NCI-H2227 treated with DMSO at 0.1 percent for 48 hours (cell line): ENCODE measurements at places on chromosomes 2 and 18.
A peak's percentile ranks its signal among the peaks of the same experiment; 100 is the strongest.

DNA sequence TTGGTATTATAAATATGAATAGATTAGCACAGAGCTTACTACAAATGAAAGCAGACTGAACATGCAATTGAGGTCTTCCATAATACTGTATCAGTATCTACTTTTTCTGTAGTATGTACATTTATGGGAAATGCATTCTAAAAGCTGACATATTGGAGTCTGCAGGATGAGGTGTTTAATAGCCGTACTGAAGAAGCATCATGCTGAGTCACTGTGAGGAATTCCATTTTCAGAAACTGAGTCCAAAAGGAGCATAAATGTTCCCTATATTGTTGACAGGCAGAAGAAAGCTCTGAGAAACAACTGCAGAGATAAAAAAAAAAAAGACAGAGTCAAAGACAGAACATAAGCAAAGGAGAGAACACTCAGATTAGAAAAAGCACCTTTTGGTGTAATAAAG lies 366.7 kb upstream of the SPHKAP start:
- no peak for DNase-seq

- no peak for DNase-seq
These were observed 109.9 kb upstream of the MAP4K3 start for GRCh38 chr2:39546937-39547336.

DNA sequence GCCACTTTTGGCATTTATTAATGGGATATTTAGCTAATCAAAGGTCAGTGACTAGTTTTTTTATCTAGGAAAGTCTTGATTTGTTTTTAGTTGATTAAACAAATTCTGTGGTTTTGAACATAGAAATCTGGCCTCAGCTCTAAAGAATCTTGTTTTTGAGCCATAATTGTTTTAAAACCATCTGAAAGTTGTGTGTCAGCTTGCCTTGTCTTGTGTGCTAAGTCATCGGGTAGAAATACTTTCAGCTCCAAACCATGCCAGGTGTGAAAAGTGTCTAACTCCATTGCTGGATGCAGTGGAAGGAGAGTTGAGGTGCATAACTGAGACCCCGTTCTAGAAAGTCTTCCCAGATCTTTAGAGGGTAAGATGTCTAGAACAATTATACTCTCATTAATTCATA lies 22.7 kb downstream of the FARP2 start:
- DNase-seq: no peak

DNA sequence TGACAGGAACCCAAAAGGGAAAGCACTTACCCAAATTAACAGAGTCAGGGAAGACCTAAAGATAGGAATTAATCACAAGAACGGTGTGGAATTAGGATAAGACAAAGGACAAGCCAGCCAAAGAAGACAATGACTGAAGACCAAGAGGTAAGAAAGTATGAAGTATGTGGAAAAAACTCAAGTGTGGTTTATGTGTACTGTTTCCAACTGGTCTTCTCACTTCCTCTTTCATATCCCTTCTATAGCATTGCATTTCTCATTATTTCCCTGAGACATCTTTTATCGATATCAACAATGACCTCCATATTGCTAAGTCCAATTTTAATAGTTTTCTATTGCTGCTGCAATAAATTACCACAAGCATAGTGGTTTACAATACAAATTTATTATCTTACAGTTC lies 313.5 kb upstream of the SLC39A10 start:
- no peak for DNase-seq

DNA sequence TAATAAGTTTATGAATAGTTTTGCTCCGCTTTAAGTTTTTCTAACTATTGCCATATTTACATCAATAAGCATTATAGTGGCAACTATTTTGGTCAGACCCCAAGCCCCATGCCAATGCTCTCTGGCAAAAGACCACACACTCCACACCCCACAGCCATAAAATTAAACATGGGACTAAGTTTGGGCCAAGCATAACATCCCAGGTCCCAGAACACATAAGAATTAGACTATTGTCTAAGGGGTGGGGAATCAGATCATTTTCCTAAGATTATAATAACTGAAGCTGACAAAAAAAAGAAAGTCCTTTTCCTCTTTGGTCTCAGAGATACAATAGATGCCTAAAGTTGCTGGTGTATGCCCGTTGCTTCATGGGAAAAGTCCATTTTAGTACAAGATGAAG lies 46.3 kb downstream of the EXOC6B start:
- no peak for DNase-seq

- no peak for DNase-seq
These were observed 36.8 kb downstream of the DPP4 start for GRCh38 chr2:162037028-162037795.

DNA sequence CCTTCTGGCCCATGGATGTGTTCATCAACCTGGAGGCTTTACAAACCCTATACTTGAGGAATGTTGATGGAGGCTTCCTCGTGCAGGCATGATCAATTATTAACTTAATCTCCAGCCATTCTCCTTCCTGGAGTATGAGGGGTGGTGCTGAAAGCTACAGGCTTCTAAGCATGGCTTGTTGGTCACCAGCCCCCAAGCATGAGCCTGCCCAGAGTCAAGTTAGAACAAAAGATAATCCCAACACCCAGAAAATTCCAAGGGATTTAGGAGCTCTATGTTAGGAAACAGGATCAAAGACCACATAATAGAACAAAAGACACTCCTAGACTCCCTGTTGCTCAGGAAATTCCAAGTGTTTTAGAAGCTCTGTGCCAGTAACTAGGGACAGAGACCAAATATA lies 63.1 kb downstream of the FAM171B start:
- no peak for DNase-seq

GRCh38 chr2:79235135-79235534 lies 75.6 kb upstream of the REG3A start:
- no peak for DNase-seq

- DNase-seq: peak; percentile 79
These were observed 2.9 kb downstream of the LRATD1 start for GRCh38 chr2:14635391-14635871.

GRCh38 chr18:80178935-80179818 lies 68.1 kb downstream of the PARD6G start:
- DNase-seq: no peak

DNA sequence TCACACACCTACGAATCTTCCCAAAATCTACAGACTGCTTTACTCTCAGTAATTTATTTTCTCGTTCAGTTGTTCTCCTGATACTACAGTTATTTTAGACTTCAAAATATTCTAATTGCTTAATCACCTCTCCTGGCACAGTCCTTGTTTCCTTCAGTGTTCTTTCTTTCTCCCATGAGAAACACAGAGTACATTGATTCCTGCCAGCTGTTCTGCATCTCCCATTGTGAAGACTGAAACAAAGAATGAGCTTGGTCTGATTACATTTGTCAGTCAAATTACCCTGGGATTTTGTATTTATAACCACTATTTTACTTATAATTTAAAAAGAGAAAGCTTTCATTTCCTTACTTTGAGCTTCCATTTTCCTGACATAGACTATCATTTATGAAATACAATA lies 63.9 kb upstream of the TANK start:
- no peak for DNase-seq

DNA sequence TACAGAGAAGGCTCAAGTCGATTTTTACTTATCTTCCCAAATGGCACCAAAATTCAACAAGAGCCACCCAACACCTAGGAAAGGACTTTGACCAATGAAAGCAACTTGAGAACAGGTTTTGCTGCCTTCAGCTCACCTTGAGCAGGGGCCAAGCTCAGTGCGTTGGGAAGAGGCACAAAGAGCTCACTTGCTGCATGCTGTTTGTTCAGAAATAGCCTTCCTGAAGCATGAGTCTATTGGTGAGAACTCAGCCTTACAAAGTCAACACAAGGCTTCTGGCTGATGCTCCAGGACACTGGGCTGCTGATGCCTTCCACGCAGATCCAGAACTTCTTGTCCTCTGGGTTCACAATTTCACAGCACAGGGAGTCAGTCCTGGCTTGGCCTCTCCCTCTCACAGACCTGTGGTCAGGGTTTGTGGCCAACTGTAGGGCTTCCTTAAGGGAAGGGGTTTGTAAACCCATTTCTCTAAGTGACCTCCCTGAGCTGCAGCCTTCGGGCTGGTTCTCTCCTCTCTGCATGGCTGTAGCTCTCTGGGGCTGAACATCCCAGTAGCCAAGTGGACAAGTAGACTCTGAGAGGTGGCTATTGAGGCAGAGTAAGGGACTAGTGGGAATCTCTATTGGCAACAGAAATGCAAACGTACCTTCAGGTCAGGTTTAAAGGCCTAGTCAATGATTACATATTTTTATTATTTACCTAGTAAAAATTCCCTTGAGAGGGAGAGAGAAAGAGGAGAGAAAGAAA lies 124.7 kb upstream of the GATA6 start:
- DNase-seq: no peak

- DNase-seq: no peak
These were observed 18.8 kb upstream of the RAB31 start for GRCh38 chr18:9689253-9689652.

DNA sequence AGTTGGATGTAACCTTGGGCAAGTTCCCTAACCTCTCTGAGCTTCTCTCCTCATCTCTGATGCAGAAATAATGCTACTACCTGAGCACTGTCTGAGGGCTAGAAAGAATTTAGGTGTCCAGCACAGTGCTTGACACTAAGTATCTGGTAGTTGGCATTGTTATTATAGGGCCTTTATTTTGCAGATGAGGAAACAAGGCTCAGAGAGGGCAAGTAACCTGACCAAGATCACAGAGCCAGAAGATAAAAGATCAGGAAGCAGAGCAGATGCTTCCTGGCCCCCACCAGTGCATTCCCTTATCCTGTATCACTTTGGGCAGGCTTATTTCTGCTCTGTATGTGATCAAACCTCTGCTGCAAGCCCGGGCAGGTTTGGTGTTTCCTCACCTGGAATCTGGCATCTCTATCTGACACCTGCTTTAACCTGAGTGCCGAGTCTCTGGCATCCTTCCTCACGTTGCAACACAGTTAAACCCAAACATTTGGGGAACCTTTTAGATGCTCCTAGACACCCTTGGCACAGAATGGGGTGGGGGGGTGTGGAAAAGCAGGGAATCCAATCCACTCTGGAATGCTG lies 69.9 kb downstream of the PLB1 start:
- DNase-seq: no peak

GRCh38 chr2:309148-309953 lies 21.5 kb upstream of the ALKAL2 start:
- DNase-seq: no peak

- DNase-seq: no peak
These were observed 1611.1 kb upstream of the ZEB2 start for GRCh38 chr2:146131048-146131447.

DNA sequence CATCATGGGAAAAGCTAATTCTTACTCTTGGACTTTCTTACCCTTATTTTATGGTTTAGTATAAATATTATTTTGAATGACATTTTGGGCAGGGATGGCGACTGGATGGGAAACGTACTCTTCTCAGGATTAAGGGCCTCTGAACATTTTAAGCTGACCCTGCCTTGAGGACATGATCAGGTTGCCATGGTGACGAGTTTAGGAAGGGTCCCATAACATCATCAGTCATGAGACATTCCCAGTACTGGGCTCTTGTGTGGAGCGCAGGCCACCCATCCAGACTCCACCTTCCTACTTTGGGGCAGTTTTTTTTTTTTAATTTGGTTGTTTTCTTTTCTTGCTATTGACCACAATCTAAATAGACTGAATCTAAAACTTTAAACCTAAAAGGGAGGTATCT lies 40.7 kb downstream of the KCNE4 start:
- no peak for DNase-seq

DNA sequence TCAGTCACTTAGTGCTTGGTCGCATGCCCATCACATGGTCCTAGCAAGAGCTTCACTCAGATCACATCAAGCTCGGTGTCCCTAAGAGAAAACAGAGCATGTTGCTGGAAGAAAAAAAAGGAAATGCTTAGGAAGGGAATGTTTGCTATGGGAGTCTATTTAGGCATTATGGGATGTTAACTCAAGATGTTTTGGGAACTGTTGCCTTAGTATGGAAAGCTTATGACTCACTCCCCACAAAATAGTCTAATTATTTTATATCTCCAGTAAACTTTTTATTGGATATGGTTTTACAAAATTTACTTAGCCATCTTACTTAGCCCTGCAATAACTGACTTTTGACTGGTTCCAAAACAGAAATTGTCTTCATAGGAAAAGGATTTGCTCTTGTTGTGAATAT lies 439.5 kb upstream of the ZEB2 start:
- DNase-seq: no peak

- no peak for DNase-seq
These were observed 50.4 kb upstream of the ASPRV1 start for GRCh38 chr2:70011786-70012185.

DNA sequence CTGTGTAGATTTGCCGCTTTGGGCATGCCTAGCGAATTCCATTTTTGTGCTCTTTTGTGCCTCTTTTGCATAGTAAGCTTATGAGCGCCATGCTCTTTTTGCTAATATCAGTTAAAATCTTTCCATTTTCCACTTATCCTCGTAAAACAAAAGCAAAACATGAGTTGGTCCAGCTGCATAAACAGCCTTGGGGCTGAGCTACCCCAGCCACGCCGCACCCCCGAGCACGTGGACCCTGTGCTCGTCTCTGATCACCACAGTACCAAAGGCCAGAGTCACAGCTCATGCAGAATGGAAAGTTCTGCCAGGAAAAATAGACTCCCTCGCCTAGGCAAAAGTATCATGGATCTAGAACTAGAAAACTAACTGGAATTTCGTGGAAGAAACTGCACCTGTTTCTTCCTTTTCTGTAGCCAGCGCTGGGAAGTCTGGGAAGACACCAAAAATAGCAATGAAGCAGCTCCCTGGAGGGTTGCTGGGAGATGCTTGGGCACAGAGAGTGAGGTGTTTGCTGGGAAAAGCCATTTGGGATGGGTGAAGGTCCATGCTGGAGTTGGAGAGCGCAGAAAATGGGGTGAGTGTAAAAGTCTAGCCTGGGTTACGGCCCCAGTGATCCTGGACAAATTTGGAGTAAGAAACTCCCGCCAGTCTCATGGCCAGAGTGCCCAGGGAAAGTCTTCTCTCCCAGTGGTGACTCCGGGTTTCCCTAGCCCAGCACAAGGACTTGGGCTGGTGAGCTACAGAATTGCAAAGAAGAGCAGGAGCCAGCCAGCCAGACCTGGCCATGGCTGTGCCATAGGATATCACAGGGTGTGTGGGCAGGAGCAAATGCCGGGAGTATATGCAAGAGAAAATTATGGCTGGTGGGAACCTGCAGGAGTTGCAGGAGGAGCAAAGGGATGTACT lies 218.4 kb downstream of the GBX2 start:
- no peak for DNase-seq

GRCh38 chr2:33034784-33035183 lies 88.0 kb downstream of the LTBP1 start:
- DNase-seq: no peak

DNA sequence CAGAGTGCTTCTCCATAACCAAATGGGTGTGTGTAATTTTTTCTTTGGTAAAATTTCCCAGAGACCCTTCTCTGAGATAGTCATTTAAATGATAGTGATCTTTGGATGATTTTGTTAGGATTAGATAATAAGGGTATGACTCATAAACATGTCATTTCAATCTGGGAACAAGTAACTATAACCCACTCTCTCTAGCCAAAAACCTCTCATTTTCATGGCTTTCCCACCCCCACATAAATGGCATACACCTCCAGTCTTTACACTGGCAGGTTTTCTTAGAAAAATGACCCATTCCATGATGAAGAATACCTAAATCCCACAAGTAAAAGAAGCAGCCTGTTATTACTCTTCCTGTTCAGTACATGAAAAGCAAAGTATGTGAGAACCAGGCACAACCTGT lies 572.0 kb upstream of the ZEB2 start:
- no peak for DNase-seq
